ENCODE measurements at places on chromosomes 7 and 10.

GRCh38 chr7:7704867-7705266 lies 13.5 kb downstream of the RPA3 start:
- no peak for DNase-seq

- DNase-seq = no peak
Observed at GRCh38 chr7:85489498-85489897, 302.6 kb upstream of the SEMA3D start.

DNA sequence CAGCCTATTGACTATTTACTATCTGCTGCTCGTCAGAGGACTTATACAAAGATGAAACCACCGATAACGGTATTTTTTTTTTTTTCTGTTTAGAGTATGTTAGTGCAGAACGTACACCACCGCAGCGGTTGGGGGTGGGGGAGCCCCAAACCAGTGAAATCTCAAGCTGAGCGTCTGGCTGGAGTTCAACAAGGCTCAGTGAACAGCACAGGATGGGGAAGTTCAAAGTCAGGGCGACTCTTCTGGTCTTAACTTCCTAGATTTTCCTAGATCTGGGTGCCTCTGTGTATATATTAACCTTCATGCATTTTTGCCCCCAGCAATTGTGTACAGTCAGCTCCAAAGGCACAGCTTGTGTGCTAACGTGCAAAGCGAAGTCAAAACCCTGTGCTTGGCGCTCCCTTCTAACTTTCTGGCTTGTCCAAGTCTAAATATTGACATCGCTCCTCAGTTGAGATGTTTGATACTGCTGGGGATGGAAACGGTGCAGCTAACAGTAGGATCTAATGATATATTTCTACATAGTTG lies 1.1 kb downstream of the RHOBTB1 start:
- no peak for DNase-seq

- no peak for DNase-seq
Observed at GRCh38 chr10:117663750-117664149, 121.2 kb downstream of the EMX2 start.

- DNase-seq = no peak
Observed at GRCh38 chr10:126844406-126844805, 60.8 kb upstream of the DOCK1 start.

DNA sequence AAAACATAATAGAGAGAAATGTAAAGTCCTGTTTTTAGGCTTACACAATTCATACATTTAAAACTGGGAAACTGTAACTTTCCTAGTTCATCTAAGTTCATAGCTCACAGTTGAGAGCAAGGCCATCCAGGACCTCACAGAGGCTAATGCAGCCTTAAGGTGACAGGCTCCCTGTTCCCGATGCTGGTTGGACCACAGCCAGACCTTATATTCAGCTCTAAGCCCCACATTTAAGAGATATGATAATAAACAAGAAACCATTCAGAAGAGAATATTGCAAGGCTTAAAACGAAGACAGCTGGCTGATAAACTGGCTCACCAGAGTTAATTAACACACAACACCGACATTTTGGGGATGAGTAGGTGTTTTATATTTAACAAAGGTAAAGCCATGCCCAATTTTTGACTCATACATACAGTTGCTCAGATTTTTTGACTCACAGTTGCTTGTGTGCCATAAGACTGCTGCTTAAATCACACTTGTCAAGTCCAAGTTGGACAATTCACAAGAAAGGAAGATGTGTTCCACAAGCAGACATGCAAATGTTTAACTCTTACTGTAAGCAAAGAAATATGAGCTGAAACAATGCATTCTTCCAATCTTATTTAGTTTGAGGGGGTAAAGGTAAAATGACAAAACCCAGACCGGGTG lies 41.1 kb upstream of the TMEM213 start:
- DNase-seq = no peak

DNA sequence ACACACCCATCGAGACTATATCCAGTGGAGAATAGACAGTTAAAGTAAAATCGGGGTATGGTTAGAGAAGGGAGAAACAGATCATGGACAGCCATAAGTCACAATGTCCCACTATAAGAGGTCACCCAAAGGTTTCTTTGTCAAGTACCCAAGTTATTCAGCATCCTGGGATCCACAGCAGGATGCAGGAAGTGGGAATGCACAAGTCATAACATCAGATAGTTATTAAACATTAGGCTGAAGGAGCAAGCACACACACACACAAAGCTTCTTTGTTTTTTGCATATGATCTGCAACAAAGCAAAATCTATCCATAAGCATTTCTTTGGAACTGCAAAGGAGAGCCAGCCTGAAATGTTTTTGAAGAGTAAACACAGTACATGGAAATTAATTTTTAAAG lies 111.6 kb downstream of the NOC3L start:
- no peak for DNase-seq

GRCh38 chr7:7932553-7932952 lies 36.0 kb upstream of the GLCCI1 start:
- DNase-seq = no peak

DNA sequence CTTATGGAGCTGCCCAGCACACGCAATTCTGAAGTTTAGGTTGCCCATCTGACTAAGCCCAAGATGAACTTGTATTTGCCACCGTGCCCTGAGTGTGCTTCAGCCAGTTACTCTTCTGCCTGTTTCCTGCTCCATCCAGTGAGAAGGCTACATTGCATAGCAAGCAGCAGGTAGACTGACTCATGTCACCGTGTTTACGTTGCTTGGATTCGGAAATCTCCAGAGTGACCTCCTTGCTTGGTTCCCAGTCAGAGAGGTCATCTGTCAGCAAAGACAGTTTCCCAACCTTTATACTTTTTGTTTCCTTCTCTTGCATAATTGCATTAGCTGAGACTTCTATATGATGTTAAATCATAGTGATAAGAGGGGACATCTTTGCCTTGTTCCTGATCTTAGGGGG lies 30.9 kb downstream of the NACAD start:
- no peak for DNase-seq

DNA sequence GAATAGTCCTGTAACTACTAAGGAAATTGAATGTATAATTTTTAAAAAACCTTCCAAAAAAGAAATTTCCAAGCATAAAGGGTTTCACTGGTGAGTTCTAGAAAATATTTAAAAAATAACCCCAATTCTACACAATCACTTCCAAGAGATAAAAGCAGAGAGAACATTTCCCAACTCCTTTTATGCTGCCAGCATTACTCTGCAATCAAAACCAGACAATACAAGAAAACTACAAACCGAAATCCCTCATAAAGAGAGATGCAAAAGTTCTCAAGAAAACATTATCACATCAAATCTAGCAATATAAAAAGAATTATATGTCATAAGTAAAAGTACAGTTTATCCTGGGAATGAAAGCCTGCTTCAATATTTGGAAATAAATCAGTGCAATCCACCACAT lies 84.8 kb downstream of the OAT start:
- DNase-seq = no peak

DNA sequence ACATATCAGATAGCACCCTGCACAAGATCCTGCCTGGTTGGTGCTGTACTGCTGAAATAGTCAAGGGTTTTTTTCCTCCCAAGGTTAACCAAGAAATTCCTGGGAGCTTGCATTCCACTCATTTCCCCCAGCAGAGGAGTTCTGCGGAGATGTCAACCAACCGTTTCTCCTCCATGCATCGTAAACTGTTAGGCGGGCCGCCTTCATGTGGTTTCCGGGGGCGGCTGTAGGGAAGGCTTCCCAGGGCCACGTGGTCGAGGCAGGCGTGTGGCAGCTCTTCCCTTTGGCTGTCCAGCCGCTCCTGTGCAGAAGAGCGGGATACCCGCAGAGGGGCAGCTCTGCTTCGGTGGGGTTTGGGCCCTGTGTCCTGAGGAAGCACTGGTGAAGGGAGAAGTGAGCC lies 113.7 kb downstream of the RGS10 start:
- DNase-seq = no peak

DNA sequence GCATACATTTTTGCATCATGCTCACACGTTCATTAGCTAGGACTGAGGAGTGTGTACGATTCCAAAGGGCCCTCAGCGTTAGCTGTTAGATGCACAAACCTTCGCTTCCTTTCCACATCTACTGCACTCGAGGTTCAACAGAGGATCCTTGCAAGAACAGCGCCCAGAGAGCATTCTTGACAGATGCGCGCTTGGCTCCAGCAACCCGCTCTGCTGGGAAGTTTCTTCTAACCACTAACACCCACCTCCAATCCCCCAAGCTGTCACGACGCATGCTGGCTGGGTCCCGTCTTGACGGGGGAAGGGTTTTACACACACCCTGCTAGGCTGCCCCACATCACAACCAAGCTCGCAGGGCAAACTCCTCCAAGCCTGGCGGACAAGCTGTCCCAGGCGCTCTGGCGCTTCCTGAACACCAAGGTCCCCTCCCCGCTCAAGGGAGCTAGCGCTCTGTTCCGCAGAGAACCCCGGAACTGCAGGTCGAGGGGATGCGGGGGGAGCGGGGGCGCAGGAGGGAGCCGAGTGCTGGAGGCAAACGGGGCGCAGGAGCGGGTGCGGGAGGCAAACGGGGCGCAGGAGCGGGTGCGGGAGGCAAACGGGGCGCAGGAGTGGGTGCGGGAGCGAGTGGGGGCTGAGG lies 653 bp upstream of the ADRB1 start:
- DNase-seq = peak; percentile 67

DNA sequence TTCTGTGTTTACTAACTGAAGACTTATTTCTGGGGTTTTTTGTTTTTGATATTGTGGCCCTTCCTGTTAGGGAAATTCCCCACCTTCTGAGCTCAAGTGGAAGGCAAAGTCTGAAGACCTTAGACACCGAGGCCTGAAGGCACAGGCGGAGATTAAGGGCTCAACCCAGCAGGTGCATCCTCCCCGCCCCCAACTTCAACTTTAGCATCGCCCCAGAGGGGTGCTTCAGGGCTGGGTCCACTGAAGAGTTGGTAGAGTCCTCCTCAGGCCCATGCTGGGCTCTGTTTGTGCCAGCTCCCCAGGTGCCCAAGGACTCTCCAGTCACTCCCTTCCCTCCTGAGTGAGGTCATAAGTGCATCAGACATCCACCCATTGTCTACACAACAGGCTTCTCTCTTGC lies 9.4 kb upstream of the PPIA start:
- no peak for DNase-seq

GRCh38 chr10:84842593-84842992 lies 514.2 kb downstream of the CCSER2 start:
- DNase-seq = no peak

DNA sequence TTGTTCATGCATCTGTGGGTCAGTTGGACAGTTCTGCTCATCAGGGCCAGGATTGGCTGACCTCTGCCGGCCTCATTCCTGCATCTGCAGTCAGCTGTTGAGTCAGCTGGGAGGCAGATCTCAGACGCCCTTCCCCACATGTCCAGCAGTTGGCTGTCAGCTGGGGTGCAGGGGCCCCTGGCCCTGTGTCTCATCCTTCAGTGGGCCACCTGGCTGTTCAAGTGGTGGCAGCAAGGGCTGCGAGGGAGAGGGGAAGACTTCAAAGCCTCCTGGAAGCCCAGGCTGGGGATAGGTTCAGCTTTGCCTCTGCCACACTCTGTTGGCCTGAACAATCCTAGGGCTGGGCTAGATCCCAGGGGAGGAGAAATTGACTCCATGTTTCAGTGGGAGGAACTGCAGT lies 33.2 kb downstream of the TACR2 start:
- DNase-seq = no peak

GRCh38 chr7:69476416-69476815 lies 121.9 kb upstream of the AUTS2 start:
- DNase-seq = no peak

DNA sequence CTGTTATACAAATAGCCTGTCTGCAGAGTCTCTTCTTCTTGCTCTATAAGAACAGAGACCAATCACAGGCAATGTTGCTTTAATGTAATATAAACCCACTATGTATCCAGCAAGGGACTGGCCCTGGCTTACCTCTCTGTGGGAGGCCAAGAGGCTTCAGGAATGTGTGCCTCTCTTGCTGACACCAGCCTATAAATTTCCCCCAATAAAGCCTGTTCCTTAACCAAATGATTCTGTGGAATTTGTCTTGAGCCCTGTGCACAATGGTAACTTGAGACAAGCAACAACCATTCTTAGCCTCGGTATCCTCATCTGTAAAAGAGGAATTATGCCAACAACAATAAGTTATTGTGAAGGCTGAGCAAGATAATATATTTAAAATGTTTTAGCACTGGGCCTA lies 563.7 kb downstream of the GRM8 start:
- peak; percentile 75 for DNase-seq

GRCh38 chr10:22988581-22989360 lies 60.9 kb downstream of the ARMC3 start:
- DNase-seq = peak; percentile 81

All from neural progenitor cell (in vitro differentiated cells).